ENCODE measurements at places on chromosomes 2 and 18.

DNA sequence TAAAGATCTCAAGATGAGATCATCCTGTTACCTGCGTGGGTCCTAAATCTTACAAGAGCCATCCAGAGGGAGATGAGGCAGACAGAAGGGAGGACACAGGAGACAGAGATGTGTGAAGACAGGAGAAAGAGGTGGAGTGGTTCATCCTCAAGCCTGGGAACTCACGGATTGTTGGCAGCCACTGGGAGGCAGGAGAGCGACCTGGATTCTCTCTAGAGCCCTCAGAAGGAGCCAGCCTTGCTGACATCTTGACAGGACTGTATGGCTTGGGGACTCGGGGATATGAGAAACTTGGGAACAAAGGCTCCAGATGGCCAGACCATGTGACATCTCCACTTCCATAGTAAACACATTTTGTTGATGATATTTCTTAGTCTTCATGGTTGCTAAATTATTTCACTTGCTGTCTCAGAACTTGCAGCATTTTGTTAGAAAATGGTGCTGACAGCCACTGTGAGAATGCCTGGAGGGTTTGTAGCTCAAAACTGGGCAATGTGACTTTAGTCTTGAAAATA, 57.8 kb upstream of the MC2R start:
- DNase-seq = no peak

DNA sequence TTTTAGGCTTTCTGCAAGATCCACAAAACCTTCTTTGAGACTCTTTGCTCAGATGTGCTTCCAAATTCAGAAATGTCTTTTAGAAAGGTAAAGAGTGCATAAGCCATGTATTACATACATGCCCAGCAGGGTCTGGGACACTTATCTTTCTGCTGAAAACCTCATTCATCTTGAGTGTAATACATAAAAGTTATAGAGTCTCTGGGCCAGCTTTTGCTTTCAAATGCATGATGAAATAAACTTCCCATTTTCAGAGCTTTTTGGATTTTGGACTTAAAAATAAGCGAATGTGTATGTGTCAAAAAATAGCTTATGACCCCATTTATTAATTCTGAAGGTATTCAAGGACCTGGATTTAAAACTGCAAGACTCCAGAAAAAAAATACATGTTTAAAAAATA, 8.0 kb downstream of the CYRIA start:
- no peak for DNase-seq

- peak; percentile 87 for DNase-seq
These were observed 20.8 kb upstream of the SOS1 start for GRCh38 chr2:39141334-39142271.

DNA sequence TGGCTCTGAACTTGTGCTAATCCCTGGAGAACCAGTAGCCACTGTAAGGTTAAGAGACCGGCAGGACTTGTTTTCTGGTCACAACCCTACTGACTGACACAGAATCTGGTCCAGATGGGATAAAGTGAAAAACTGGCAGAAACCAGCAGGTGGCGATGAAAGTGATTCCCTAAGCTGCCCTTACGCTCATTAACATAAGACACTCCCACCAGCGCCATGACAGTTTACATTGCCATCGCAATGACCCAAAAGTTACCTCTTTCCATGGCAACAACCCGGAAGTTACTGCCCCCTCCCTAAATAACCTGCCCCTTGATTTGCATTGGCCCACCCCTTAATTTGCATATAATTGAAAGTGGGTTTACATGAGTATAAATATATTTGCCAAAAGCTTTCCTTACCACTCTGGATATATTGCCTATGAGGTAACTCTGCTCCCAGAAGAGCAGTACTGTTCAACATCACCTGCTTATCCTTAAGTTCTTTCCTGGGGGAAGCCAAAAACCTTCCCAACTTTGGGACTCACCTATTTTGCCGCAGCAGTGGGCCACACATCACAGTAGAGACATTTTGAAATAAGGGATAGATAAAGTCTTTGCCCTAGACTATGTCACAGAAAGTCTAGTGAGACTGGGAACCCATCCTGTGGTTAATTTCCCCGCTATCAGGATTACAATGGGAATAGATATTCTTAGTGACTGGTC, 35.8 kb upstream of the AFF3 start:
- peak; percentile 90 for DNase-seq

- DNase-seq = no peak
These were observed 53.5 kb upstream of the ASAP2 start for GRCh38 chr2:9152975-9153642.

GRCh38 chr2:144660518-144661316, 140.8 kb upstream of the ZEB2 start:
- no peak for DNase-seq

- DNase-seq = no peak
These were observed 36.7 kb downstream of the EMX1 start for GRCh38 chr2:72953976-72954375.

- DNase-seq = no peak
These were observed 883.2 kb downstream of the SLC4A3 start for GRCh38 chr2:220510668-220511067.

GRCh38 chr18:43847164-43848091, 570.1 kb upstream of the SYT4 start:
- no peak for DNase-seq

DNA sequence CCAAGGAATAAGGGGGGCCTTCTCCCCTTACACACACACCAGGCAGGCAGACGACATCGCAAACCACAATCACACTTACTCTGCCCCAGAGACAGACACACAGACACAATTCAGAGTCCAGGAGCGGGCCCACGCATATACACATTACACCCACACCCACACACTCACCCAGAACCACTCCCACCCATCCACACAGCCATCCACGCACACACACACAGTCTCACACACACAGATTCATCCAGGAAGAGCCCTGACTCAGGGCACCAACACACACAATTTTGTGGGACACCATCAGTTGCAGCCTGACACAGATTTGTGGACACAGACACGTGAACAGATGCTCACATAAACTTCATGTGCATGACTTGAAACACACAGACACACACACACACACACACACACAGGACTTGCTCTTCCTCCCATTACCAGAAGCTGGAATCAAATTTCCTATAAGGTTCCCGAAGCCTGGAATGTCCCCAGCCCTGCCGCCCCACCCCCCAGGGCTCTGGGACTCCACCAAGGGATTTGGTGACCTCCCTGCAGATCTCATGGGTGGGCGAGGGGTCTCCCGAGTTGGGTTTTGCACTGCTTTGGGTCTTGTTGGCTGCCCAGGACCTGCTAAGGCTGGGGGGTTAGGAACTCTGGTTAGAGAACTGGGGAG, 23.5 kb downstream of the TNS1 start:
- no peak for DNase-seq

DNA sequence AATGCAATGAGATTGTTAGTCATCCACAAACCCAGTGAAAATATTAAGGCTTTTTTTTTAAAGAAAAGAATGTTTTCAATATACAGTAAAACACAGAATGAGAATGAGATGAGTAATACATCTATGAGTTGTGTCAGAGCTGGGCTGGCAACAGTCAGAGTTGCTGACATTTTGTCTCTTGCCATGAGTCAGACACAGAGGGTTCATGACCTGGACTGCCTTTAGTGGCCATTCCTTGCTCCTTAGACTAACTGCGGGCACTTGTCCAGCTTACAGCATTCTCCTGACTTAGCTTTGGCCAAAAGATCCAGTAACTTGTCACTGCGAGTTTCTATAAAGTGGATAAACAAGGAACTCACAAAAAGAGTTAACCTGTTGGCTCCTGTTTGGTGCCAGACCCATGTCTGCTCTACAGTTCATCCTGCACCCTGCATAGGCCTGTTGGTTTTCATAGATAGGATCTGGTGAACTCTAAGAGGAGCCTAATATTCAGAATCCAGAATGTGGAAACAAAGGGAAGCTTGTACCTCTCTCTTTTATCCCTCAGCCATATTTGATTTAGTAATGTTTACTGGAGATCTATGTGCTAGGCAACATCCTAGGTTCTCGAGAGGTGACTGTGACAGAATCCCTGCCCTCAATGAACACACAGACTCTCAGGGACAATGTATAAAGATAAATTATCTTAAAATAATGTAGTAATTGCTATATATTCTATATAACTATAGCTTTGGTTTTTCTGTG, 391.5 kb upstream of the VWC2L start:
- no peak for DNase-seq

GRCh38 chr2:19751631-19752030, 150.2 kb downstream of the TTC32 start:
- no peak for DNase-seq

DNA sequence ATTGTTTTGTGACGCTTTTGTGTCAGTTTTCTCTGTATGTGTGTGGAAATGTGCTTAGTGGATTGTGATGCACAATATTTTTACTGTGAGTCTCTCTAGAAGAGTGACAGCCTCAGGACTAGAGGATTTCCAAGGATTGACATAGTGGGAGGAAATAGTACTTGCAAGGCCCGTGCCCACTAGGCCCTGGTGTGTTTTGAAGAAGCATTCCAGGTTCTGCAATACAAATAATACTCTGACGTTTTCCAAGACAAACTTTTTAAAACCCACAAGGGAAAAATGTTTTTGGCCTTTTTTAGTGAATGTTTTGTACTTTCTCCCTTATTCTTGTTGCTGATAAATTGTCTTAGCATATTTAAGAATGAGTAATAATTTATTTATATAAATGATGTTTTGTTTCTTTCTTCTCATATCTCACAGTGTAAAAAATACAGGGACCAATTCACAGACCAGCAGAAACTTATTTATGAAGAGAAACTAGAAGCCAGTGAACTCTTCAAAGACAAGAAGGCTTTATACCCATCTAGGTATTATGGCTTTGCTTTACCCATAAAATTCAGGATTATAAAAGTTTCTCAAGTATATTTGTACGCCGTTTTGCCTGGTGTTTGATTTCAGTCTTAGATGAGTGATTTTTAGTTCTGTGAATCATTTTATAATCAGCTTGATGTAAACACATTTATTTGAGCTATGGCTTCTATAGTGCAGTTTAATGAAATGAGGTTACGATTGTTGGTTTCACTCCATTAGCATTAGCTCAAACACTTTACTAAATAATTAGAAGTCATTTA, 165.6 kb downstream of the MYO1B start:
- no peak for DNase-seq

GRCh38 chr2:160836755-160837154, 323.5 kb upstream of the TANK start:
- no peak for DNase-seq

DNA sequence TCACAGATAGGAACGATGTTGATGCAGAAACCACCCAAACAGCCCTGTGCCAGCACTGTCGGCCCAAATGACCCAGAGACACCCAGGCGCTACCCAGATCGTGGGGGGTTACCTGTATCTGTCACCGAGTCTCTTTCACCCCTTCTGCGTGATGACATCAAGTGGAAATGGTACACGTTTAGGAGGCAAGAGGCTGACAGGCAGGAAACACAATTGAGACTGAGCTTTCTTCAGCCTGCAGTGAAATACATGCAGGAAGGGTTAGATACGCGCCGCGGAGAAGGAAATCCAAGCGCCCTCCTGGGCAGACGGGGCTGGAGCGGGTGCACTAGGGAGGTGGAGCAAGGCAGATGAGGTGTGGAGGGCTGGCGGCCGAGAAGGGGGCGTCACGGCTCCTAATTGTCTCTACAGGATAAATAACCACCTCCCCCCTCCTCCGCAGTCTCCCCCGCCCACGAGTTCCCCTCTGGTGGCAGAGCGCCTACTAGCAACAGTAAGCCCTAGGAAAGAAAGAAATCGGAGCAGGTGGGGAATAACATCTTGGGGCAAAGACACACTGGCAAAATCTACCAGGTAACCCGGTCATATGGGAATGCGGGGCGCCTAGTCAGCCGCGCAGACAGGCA, at the start of gene RNF152:
RNF152 (minus strand) TSS at position 325 of the 626 bp plus-strand sequence. CDS start 76,544 bp downstream, outside the sequence.
- no peak for DNase-seq

DNA sequence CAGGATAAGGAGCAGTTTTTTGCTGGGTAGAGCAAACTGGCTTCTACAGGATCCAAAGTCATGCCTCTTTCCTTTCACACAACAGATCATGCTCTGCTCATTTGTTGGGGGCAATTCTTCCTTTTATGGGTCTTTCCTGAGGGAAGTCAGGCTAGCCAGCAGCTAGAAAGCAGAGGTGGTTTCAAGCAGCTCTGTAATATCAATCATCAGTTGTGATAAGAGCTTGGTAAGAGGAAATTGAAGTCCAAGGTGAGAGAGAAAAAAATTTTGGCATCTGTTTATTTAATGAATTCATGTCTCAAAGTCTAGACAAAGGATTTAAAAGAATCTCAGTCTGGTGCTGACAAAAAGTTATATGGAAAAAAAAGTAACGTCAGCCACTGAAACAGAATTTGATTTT, 6.2 kb downstream of the TMEM87B start:
- no peak for DNase-seq

DNA sequence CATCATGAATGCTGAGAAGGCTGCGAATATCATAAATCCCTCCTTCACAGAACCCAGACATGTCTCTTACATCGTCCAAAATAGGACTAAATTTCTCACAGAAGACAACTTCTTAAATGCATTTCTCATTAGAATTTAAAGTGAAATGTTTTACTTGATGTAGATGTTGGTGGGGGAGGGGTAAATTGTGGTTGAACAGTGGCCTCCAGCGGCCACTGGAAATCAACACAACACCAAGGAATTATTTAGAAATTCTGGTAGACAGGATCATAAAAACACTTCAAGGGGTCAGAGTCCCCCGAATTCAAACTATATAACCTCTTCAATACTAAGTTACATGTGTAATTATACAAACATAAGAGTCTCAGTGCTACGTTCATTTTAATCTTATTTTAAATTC, 135.9 kb downstream of the ABCA12 start:
- peak; percentile 19 for DNase-seq

GRCh38 chr2:237667893-237668292, 40.5 kb downstream of the LRRFIP1 start:
- DNase-seq = no peak

- DNase-seq = no peak
These were observed 125.0 kb upstream of the DLX2 start for GRCh38 chr2:172227719-172228118.

- no peak for DNase-seq
These were observed 14.9 kb downstream of the RBMS1 start for GRCh38 chr2:160478660-160479059.

DNA sequence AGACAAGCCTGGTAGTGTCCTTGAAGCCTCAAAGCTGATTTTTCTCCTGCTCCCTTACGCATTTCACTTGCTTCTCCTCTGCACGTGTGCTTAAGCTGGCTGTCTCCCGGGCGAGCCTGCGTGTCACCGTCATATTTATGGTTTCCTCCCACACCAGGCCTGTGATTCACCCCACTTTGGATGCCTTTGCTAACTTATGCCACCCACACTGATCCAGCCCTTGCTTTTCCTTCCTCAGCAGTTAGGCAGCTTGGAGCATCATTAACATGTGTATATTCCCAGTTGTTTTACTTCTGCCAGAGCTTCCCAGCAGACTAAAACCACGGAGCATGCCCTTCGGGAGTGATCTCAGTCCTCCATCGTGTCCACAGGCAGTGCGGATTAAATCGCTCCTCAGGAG, 2.2 kb downstream of the ST3GAL5 start:
- peak; percentile 40 for DNase-seq

DNA sequence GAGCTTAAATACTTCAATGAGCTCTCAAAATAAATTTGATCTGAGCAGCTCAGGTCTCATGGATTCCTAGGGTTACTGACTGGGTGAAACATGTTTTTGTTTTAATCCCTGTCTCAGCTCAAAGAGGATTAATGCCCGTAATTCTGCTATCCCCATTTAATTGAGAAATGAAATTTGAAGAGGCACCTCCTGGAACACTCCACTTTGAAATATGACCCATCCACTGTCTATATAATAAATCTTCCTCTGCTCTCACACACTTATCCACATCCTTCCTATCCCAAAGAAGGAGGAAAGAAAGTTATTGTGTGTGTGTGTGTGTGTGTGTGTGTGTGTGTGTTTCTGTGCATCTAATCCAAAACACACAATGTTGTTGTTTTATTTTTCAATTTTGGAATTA, 2082.4 kb upstream of the PIK3C3 start:
- no peak for DNase-seq
